ENCODE measurements at places on chromosomes 5 and 9.
A peak's percentile ranks its signal among the peaks of the same experiment; 100 is the strongest.

DNA sequence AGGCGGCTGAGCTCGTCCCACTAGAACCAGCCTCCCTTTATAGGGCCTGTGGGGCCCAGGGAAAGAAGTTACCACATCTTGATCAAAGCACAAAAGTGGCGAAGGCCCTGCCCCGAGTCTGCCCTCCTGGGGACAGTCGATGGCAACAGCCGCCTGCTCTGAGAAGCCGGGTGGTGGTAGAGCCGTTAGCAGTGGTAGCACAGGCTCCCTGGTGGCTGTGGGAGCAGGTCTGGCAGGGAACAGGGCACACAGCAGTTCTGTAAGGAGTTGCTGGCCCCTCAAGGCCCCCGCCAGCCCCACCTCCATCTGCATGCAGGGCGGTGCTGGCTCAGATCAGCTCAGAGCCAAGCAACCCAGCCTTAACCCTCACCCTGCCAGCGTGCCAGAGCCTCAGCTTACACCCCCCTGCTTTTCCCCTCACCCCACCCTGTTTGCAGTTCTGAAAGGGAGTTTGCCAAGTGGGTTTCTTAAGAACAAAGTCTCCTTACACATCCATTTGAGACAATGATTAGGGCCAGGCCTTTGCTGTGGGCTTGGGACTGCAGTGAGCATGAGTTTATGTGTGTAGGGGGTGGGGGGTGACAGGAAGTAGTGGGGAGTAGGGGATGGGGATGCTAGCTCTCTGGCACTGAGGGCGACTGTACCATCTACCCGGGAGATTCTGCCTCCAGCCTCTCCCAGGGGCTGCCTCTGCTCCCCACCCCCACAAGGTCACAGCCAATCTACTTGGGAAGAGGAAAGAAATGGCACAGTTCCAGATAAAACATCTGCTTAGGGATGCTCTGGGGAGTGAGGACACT is 11.8 kb downstream of the ACSL6 start:
- DNase-seq, result no peak

GRCh38 chr9:133484671-133485437 is 6.0 kb upstream of the SLC2A6 start:
- DNase-seq, result no peak

DNA sequence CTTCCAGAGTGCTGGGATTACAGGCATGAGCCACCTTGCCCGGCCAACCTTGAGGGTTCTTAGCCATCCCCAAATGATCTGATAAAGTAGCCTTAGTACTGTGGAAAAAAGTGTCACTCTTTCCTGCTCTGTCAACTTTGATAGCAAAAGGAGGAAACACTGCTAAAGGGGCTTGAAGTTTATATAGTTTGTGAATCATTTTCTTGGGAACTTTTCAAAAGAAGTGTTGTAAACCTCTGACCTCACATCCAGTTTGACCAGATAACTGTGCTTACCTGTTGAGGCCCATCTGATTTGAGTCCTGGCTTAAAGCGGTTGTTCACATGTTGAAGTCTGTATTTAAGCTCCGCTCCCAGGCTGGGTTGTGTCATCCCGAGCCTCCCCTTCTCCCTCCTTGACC is 303.3 kb downstream of the DOCK8 start:
- no peak for DNase-seq

- no peak for DNase-seq
Measured at GRCh38 chr9:133690081-133690561, 48.0 kb downstream of the SARDH start.

DNA sequence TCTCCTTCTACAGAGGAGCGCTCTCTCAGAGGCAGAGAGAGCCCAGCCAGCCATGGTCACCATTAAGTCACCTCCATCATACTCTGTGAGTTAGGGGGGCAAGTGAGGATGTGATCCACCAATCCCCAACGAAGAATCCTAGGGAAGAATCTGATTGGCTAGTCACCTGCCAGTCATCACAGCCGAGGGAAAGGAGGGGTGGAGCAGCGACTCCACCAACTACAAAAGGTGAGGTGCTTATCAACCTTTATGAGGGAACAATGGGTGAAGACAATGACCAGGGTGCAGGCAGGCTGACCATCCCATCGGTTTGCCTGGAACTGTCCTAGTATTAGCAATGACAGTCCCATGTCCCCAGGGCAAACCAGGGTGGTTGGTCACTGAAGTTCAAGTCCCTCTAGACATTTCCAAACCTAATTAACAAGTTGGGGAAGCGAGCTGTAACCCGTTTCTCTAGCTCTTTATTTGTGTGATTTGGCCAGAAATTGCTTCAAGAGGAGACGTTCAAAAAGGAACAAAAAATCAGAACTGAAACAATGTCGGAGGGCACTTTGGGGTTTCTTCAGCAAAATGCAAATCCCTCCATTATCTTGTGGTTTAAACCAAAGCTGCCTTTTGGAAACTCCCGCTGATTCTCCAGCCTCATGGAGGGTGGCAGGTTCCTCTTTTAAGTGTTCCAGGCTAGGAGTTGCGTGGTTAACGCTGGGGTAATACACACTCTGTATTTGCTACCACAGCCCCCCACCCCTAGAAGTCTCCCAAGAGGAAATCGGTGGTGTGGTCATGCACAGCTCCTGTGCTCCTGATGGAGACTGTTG is 18.8 kb upstream of the FCN1 start:
- DNase-seq, result no peak

- peak; percentile 80 for DNase-seq
Measured at GRCh38 chr9:136787690-136788400, 3.3 kb upstream of the TMEM141 start.

- peak; percentile 54 for DNase-seq
Measured at GRCh38 chr9:93303258-93303771, 119.4 kb downstream of the WNK2 start.

DNA sequence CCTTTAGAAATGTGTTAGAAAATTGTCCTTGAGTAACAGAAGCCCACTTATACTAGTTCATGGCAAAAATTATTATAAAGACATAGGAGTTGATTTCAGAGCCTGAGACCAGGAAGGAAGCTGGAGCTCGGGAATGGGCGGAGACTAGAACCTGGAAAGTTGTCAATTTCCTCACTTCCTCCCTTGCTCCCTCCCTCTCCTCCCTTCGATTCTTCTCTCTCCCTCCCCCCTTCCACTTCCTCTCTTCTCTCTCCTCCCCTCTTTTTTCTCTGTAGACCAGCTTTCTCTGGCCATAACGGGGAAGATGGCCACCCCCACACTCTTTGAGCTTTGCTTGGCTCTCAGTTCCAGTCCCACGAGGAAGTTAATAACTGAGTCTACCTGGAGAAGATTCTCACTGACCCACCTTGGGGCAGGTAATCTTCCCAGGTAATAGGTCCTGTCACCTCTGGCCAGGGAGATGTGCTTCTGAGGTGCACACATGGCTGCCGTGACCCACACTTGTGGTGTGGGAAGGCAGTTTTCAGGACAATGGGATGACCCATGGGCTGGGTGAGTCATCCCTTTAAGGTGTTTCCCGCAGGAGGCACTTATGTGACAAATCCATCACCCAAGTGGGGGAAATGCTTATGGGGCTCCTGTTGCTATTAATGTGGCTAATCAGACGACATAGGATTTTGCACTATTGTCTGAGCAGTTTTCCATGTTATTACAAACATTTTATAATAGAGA is 78.7 kb downstream of the HSPA4 start:
- no peak for DNase-seq

DNA sequence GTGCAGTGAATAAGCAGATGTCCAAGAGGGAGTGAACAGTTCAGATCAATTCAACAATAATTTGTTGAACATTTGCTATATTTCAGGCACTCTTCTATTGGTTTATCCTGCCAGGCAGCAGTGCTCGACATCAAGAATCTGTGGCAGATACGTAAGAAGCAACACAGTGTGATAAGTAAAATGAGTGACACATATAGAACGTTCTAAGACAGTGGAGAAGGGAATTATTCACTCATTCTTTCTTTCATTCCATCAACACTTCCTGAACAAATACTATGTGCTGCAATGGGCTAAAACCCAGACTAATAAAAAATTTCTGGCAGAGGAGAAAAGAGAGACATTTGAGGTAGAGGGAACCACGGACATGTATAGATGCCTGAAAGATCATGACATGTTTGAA is 89.9 kb upstream of the GLIS3 start:
- DNase-seq, result no peak

GRCh38 chr5:157677931-157678330 is 6.6 kb downstream of the C5orf52 start:
- no peak for DNase-seq

GRCh38 chr5:106451998-106452397 is 1218.7 kb downstream of the EFNA5 start:
- DNase-seq, result no peak

- no peak for DNase-seq
Measured at GRCh38 chr9:113934829-113935676, 58.9 kb downstream of the ZNF618 start.

DNA sequence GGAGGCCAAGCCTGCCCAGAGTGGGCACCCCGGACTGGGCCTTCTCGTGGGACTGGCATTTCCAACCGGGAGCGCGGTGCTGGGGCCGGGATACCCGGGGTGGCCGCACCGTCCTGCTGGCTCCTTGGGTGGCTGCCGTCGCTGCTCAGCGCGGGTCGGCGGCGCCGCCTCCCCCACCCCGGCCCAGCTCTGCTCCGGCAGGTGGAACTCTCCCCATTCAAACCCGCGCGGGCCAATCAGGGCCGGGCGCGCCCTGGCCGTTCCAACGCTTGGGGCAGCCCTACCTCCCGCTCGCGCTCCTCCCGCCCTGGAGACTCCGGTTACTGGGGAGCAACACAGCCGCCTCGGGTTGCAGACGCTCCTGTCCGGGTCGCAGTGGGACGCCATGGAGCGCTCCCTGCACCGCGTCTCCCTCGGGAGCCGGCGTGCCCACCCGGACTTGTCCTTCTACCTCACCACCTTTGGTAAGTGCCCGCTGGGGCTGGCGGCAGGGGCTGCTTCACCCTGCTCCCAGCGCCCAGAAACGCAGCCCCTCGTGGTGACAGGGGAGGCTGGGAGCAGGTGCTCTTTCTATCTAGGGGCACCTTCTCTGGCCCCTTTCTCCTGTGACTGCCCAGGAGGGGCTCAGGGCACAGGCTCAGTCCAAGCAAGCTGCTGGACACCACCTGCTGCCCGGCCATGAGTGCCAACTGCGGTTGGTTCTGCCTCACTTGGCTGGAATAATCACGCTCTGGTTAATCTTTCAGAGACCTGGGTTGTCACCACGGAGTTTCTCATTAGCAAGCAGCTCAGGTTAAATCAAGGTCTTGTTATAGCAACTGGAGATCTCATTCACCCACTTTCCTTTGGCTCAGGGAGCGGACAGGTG is at the start of gene RGS3:
Gene RGS3 (plus strand): TSS at position 310 of the 868 bp plus-strand sequence. CDS start 76 bp downstream, at position 386.
- no peak for DNase-seq

- DNase-seq, result no peak
Measured at GRCh38 chr5:6496636-6497035, 48.0 kb downstream of the UBE2QL1 start.

- no peak for DNase-seq
Measured at GRCh38 chr9:21872696-21873095, 70.3 kb downstream of the MTAP start.

DNA sequence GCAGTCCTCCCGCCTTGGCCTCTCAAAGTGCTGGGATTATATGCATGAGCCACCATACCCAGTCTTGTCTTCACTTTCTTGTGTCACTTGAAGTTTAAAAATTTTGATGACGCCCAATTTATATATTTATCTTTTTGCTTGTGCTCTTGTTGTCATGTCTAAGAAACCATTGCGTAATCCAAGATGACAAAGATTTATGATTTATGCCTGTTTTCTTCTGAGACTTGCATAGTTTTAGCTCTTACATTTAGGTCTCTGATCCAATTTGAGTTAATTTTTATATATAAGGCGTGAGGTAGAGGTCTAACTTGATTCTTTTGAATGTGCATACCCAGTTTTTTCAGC is 18.6 kb downstream of the ANKHD1 start:
- DNase-seq, result no peak

Data from activated naive CD4-positive, alpha-beta T cell treated with anti-CD3 and anti-CD28 coated beads, Interleukin-2, amount 50 U/mL, for 72 hours (primary cell).